Type B pancreatic cell (in vitro differentiated cells): ENCODE measurements at places on chromosomes 12 and 14.
A peak's percentile ranks its signal among the peaks of the same experiment; 100 is the strongest.

GRCh38 chr14:96267336-96267735, 11.3 kb downstream of the BDKRB1 start:
- peak; percentile 66 for DNase-seq

DNA sequence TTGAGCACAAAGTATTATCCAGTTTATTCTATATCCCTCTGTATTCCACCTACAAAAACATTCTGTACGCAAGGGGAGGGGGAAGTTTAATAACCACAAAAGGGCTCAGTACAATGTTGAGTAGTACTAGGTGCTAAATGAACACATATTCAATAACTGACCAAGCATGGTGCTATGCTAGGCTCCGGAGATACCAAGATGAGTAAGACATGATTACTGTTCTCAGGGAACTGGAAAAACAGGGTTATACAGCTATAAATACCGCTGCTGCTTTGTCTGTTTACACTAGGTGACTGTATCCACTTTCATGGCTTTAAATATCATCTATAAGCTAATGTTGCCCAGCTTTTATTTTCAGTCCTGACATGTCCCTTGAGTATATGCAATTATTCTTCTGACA, 135.8 kb downstream of the INSM2 start:
- DNase-seq = no peak

GRCh38 chr14:104222396-104223036, 84.1 kb downstream of the KIF26A start:
- no peak for DNase-seq

DNA sequence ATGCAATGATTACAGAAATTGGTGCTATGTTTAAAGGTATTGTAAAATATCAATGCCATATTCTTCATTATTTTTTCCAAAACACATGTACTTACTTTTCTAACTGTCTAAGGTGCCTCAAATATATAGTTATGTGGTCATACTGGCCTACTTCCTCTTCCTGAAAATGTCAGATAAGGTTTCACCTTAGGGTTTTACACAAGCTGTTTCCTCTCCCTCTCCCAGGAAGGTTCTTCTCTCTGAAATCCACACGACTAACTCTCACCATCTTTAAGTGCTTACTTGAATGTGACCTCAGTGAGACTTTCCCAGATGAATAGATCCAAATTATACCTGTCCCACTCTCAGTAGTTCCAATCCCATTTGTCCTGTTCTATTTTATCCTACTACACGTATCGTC, 11.6 kb upstream of the CLEC4D start:
- DNase-seq = no peak

GRCh38 chr12:92421701-92422100, 276.1 kb upstream of the BTG1 start:
- no peak for DNase-seq
